Aorta (tissue), 5 donors: ENCODE measurements at places on chromosomes 1 and 21. TPM values are rescaled to one million over a fixed set of nuclear protein-coding genes. Genes with fewer than 3 reads are reported as not detected.

DNA sequence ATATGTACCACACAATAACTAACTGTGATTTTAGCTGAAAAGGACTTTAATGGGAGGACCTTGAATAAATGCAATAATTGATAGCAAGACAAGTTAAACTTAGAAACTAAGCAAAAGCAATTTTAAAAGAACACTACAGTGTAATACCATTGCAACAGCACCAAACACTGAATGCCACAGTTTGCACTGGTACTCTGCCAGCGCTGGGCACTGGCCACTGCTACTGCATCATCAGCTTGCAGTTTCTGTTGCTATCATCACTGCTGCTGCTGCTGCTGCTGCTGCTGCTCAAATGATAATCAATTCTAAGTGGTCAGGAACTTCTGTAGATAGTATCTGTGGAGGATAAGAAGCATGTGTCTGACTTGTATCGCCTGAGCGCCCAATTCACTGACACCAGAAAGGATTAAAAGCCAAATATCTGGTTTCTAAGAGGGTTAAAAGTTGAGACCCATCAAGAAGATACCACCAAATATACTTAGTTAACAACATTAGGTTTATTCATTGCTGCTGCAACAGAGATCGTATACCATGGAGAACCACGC is 306.9 kb downstream of the LRRC40 start:
- no peaks in the 10 kb centered on the region for H3K4me1 ChIP-seq
- no peaks in the 10 kb centered on the region for H3K36me3 ChIP-seq
- H3K27me3 ChIP-seq = no peaks in the 10 kb centered on the region
- DNase-seq = no peak
- H3K4me3 ChIP-seq = no peak overlapping the region

DNA sequence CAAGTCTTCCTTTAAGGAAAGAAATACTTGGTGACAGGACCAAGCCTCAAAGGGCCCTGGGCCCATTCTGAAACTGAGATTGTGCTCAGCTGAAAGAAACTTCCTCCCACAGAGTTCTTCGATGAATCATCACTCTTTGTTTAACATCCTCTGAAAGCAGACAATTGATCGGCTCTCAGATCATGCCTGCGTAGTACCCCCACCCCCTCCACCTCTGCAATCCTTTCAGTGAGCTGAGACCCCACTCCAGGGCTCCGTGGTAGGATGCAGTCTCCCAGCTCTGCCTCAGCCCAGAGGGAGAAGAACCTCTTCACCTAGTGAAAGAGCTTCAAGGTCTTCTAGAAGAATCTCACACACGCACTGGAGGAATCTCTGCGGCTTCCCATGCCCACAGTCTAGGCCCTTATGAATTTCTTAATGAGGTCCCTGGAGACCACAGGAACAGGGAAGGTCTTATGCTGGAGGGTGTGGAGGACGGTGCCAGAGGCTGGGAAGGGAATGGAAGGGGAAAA is 104.9 kb upstream of the SOD1 start:
- no peak overlapping the region for H3K4me3 ChIP-seq
- peak; percentile 24 for DNase-seq
- no peaks in the 10 kb centered on the region for H3K36me3 ChIP-seq
- H3K27me3 ChIP-seq = no peaks in the 10 kb centered on the region

GRCh38 chr1:206784471-206784903 is 12.2 kb upstream of the IL10 start:
- no peak overlapping the region for H3K4me3 ChIP-seq
- DNase-seq = no peak
- H3K27ac ChIP-seq = no peak overlapping the region
- no peaks in the 10 kb centered on the region for H3K4me1 ChIP-seq
- H3K36me3 ChIP-seq = no peaks in the 10 kb centered on the region

GRCh38 chr1:204161609-204162493 is 4.3 kb downstream of the REN start:
- DNase-seq = peak; percentile 55
- no peaks in the 10 kb centered on the region for H3K27me3 ChIP-seq
- H3K27ac ChIP-seq = no peak overlapping the region
- no peak overlapping the region for H3K4me3 ChIP-seq
- H3K4me1 ChIP-seq = no peaks in the 10 kb centered on the region

DNA sequence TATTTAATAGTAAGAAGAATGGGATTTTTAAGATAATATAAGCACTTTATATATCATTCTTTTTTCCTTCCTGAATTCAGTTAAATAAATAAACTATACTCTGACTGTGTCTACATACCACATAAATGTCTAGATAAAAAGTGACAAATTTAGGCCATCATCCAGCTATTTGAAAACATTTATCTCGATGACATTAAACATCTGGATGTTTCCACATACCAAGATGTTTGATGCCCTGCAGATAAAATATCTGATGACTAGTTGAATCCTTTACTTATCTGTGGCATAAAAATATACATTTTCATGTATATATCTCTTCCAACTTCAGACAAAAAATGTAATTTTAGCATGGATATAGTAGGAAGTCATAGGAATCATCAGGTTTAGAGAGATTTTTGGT is 348.3 kb downstream of the DPYD start:
- H3K27ac ChIP-seq = no peak overlapping the region
- no peaks in the 10 kb centered on the region for H3K4me1 ChIP-seq
- no peaks in the 10 kb centered on the region for H3K27me3 ChIP-seq
- H3K36me3 ChIP-seq = no peaks in the 10 kb centered on the region
- no peak for DNase-seq

GRCh38 chr1:24283326-24284155 is 35.6 kb upstream of the GRHL3 start:
- DNase-seq = no peak
- no peaks in the 10 kb centered on the region for H3K27me3 ChIP-seq
- no peak overlapping the region for H3K4me3 ChIP-seq

DNA sequence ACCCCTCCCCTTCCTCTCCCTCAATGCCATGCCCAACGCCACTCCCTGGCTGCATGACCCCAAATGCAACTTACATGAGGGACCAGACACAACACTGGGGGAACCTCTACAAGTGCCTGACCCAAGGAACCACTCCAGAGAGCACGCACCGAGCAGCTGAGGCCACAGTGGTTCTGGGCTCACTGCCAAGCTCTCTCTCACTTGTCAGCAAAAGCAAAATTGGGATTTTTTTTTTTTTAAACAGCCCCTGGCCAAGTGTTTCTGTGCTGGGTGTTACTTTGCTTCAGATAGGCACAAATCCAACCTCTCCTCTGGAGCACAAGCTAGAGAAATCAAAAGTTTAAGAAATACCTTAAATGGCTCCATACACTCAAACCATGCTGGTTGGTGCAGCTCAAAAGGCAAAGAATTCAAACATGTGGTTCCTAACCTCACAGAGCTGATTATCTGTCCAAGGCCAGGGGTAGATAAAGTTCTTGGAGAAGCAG is 363.0 kb downstream of the SETD4 start:
- DNase-seq = peak; percentile 89
- H3K36me3 ChIP-seq = no peaks in the 10 kb centered on the region
- H3K4me1 ChIP-seq = peaks cover 3% of the 10 kb centered on the region
- no peak overlapping the region for H3K4me3 ChIP-seq

DNA sequence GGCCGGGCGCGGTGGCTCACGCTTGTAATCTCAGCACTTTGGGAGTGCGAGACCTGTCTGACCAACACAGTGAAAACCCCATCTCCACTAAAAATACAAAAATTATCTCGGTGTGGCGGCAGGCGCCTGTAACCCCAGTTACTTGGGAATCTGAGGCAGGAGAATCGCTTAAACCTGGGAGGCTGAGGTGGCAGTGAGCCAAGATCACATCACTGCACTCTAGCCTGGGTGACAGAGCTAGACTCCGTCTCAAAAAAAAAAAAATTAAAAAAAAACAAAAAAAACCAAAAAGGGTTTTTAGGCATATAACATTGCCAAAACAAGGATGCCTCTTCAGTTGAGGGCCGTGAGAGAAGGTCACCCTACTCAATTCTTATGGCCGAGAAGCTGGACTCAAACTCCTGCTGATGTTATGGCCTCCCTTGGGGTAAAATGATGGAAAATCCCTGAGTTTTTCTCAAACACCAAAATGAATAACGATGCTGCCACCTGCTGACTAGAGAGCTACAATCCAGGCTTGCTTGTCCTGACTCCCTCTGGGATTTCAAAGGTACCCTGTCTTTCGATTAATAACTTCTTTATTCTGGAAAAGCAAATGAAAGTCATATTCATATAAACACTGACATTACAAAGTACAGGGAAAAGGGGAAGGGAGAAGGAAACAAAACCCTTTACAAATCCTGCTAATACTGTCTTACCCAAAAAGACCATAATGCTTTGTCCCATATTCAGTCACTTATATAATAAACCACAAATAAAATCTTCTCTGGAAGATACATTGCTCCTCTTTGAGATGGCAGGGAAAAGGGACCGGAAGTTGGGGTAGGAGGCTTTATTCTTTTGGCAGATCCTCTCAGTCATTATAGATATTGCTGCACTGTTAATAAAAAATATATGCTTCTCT is 10.7 kb downstream of the RAB42 start:
- no peaks in the 10 kb centered on the region for H3K36me3 ChIP-seq
- H3K4me1 ChIP-seq = no peaks in the 10 kb centered on the region
- H3K4me3 ChIP-seq = no peak overlapping the region
- H3K27me3 ChIP-seq = no peaks in the 10 kb centered on the region
- DNase-seq = no peak

DNA sequence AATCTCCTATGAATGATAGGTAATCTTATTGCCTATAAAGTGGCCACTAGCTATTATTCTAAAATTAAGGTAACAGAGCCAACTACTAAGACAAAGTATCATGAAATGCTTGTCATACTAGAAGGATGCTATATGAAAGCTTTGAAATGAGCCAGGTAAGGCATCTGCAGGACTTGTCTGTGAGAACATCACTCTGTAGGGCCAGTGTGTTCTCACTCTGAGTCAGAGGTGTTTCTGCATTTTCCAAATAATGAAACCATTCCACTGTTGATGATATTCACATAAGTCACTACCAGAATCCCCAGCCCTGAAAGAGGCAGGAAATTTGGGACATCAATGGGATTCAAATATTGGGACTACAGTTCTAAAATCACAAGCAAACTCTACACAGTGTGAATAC is 25.8 kb upstream of the GBP5 start:
- no peaks in the 10 kb centered on the region for H3K36me3 ChIP-seq
- peaks cover 3% of the 10 kb centered on the region for H3K4me1 ChIP-seq
- no peak overlapping the region for H3K4me3 ChIP-seq
- DNase-seq = no peak

GRCh38 chr1:60345049-60345448 is 271.5 kb upstream of the C1orf87 start:
- H3K27me3 ChIP-seq = no peaks in the 10 kb centered on the region
- no peaks in the 10 kb centered on the region for H3K4me1 ChIP-seq
- H3K36me3 ChIP-seq = no peaks in the 10 kb centered on the region
- no peak for DNase-seq

- peak; percentile 93 for DNase-seq
- H3K27me3 ChIP-seq = no peaks in the 10 kb centered on the region
- no peak overlapping the region for H3K4me3 ChIP-seq
- H3K4me1 ChIP-seq = no peaks in the 10 kb centered on the region
- H3K36me3 ChIP-seq = no peaks in the 10 kb centered on the region
- H3K27ac ChIP-seq = no peak overlapping the region
Observed at GRCh38 chr1:26853156-26853555, 9.8 kb upstream of the SFN start.

- H3K4me3 ChIP-seq = no peak overlapping the region
- no peak for DNase-seq
- no peaks in the 10 kb centered on the region for H3K36me3 ChIP-seq
- no peak overlapping the region for H3K27ac ChIP-seq
Observed at GRCh38 chr1:167483790-167484189, 34.5 kb downstream of the CD247 start.

DNA sequence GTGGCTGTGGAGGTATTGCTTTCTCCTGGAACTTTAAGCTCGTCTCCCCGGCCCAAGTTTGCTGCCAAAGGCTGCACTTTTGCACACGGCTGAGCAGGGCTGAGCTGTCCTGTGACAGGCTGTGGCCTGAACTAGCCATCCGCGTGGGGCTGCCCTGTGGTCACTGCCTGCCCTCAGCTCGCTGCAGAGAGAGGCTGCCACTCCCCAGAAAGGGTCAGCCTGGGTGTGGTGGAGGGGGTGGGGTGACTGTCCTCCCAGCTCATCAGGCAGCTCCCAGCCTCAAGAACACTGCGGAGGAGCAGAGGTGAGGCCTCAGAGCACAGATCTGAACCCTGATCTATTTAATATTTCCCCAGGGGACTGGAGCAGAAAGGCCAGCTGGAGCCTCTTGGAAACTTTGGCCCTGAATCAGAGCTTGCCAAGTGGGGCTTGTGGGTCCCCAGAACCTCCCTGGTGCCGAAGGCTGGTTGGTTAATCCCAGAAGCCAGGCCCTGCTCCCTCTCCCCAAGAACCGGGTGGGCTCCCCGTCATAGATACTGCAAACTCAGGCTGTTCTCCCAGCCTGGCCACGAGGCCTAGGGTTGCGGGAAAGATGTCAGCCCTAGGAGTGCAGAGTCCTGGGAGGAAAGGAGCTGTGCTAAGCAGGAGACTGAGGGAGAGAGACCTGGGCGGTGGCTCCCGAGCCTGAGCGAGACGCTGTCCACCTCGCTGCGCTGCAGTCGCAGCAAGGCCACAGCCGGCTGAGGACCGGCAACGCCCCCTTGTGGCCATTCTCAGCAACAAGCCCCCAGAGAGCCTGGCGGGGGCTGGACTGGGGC is 125.1 kb upstream of the IPO9 start:
- no peaks in the 10 kb centered on the region for H3K36me3 ChIP-seq
- no peaks in the 10 kb centered on the region for H3K4me1 ChIP-seq
- no peak overlapping the region for H3K27ac ChIP-seq

DNA sequence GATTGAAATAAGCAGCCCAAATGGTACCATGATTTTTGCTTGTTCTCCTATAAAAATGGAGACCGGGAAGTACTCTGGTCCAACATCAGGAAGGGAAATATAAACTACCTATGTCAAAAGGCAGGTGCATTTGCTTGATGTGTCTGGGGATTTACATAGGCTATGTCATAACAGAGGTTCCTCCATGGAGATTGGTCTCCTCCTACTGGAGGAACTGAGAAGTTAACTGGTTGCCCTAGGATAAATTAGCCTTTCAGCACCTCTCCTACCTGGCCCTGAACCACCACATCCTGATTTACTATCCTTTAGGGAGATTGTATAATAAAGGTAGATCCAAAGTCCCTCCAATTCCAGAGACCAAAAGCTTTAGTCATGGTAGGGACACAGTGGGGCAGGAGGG is 1109.3 kb upstream of the B3GALT2 start:
- no peaks in the 10 kb centered on the region for H3K27me3 ChIP-seq
- no peak overlapping the region for H3K27ac ChIP-seq
- no peak overlapping the region for H3K4me3 ChIP-seq

- no peaks in the 10 kb centered on the region for H3K36me3 ChIP-seq
- DNase-seq = no peak
- H3K4me1 ChIP-seq = no peaks in the 10 kb centered on the region
- H3K27ac ChIP-seq = no peak overlapping the region
- no peaks in the 10 kb centered on the region for H3K27me3 ChIP-seq
- H3K4me3 ChIP-seq = no peak overlapping the region
Observed at GRCh38 chr1:203361945-203362719, 11.2 kb upstream of the FMOD start.

The OR10J1 gene
- not detected for total RNA-seq

The SMG7 gene
- total RNA-seq = 31.0 TPM

The C1orf210 gene
- total RNA-seq = not detected

The TMEM201 gene
- total RNA-seq = 9.4 TPM

The CFHR3 gene
- total RNA-seq = 0.66 TPM

The LEMD1 gene
- not detected for total RNA-seq

The TLCD4 gene
- total RNA-seq = 9.3 TPM

The GSTM5 gene
- 23.4 TPM for total RNA-seq

The CHIT1 gene
- 2.2 TPM for total RNA-seq

The ZBTB17 gene
- total RNA-seq = 42.3 TPM

The SLC30A2 gene
- not detected for total RNA-seq

The AGT gene
- 46.1 TPM for total RNA-seq

The LRRC39 gene
- 1.4 TPM for total RNA-seq
